Activated CD4-positive, alpha-beta T cell treated with anti-CD3 and anti-CD28 coated beads, Interleukin-2, amount 10 ng/mL, durations not matched to agents 24 days and 14 days (primary cell): ENCODE measurements at places on chromosomes 16 and 17. TPM values are rescaled to one million over a fixed set of nuclear protein-coding genes. Genes with fewer than 3 reads are reported as not detected.
A peak's percentile ranks its signal among the peaks of the same experiment; 100 is the strongest.

OR1F1 gene
- total RNA-seq: not detected in 2 replicates

MYOCD gene
- total RNA-seq: not detected in 2 replicates

CHMP6 gene
- 30.8 and 32.8 TPM in 2 replicates for total RNA-seq

CSNK1D gene
- 137 and 146 TPM in 2 replicates for total RNA-seq

RPL13 gene
- total RNA-seq: 2,234 and 2,296 TPM in 2 replicates

TP53TG3B gene
- total RNA-seq: not detected in 2 replicates

IGSF6 gene
- not detected in 2 replicates for total RNA-seq

DNA sequence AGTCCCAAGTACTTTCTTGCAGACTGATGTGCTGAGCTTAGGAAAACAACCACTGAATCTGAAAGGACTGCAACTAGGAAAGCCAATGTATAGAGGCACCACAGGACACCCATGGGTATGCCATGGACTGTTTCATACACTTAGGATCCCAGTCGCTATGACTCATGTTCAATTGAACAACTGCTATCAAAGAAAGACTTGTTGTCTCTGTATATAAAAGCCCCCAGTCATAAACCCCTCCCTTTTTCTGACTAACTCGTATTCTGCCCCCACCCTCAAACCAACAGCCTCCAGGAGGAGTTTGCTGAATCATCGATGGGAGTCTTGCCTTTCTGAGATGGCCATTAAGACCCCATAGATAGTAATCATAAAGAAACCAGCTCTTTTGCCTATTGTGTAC, 205.4 kb downstream of the ANKFN1 start:
- H3K4me1 ChIP-seq: no peaks in the 10 kb centered on the region
- H3K27me3 ChIP-seq: peaks cover 1% of the 10 kb centered on the region
- DNase-seq: no peak
- no peak overlapping the region for H3K27ac ChIP-seq
- no peak overlapping the region for H3K4me3 ChIP-seq
- no peaks in the 10 kb centered on the region for H3K36me3 ChIP-seq

DNA sequence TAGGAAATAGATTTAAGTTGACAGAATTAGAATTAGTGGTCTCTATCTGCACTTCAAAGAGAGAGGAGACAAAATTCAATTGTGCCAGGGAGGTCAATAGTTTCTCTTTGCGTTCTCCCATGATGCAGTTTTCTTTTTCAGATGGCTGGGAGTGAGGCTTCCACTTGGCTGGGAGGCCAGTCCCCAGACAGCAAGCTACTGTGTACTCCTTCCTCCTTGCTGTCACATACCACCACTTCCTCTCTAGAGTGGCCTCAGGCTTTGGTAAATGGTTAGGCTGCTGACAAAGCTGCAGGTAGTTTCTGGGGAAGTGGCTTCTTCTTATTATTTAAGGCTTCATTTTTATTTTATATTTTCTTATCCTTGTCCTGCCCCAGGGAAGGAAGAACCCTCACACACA, 106.2 kb upstream of the HS3ST4 start:
- H3K27ac ChIP-seq: no peak overlapping the region
- no peaks in the 10 kb centered on the region for H3K4me1 ChIP-seq
- H3K27me3 ChIP-seq: no peaks in the 10 kb centered on the region
- DNase-seq: no peak

GRCh38 chr17:58207451-58207850, 11.6 kb downstream of the MKS1 start:
- no peaks in the 10 kb centered on the region for H3K27me3 ChIP-seq
- no peak overlapping the region for H3K27ac ChIP-seq
- peaks cover 4% of the 10 kb centered on the region for H3K4me1 ChIP-seq
- no peak overlapping the region for H3K4me3 ChIP-seq
- peaks cover 17% of the 10 kb centered on the region for H3K36me3 ChIP-seq

- no peak for DNase-seq
- no peak overlapping the region for H3K4me3 ChIP-seq
- peaks cover 2% of the 10 kb centered on the region for H3K27me3 ChIP-seq
- H3K27ac ChIP-seq: no peak overlapping the region
These were observed 33.6 kb upstream of the APPBP2 start for GRCh38 chr17:60559659-60559994.

DNA sequence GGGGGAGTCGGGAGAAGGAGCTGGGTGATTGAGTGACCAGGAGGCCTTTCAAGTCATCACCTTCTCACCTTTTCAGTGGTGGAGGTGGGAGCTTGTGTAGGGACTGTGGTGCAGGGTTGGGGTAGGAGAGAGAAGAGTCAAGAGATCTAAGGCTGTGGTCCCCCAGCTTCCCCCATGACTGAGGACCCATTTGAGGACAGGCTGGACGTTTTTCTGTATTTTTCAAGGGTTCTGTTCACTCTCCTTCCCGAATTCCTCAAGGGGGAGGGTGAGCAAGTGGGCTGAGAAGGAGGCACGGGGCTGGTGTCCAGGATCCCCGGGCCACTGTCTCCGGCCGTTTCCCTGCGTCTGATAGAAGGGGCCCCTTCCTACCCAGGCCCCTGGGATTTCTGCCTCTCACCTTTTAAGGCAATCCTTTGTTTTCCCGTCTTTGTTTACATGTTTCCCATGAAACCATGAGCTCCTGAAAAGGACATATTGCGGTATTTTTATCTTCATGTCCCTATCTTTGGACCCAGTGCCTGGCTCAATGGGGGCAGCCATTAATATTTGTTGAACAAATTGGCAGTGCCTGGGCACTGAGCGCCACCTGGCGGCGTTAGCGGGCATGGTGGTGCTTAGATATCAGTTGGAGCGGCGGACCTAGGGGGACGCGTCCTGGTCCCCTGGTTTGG, 9.2 kb upstream of the CD300A start:
- DNase-seq: peak; percentile 91
- peaks cover 34% of the 10 kb centered on the region for H3K4me1 ChIP-seq
- peaks cover 11% of the 10 kb centered on the region for H3K27me3 ChIP-seq

DNA sequence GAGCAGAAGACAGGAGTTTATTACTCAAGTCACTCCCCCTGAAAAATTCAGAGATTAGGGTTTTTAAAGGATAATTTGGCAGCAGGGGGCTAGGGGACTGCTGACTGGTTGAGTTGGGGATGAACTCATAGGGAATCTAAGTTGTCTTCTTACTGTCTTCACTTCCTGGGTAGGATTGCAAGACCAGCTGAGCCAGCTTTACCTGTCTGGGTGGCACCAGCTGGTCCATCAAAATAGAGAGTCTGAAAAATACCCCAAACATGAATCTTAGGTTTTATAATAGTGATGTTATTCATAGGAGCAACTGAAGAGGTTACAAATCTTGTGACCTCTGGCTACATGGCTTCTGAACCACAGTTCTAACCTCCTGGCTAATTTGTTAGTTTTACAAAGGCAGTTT, 157.9 kb downstream of the PPM1E start:
- H3K4me3 ChIP-seq: no peak overlapping the region
- no peak for DNase-seq

DNA sequence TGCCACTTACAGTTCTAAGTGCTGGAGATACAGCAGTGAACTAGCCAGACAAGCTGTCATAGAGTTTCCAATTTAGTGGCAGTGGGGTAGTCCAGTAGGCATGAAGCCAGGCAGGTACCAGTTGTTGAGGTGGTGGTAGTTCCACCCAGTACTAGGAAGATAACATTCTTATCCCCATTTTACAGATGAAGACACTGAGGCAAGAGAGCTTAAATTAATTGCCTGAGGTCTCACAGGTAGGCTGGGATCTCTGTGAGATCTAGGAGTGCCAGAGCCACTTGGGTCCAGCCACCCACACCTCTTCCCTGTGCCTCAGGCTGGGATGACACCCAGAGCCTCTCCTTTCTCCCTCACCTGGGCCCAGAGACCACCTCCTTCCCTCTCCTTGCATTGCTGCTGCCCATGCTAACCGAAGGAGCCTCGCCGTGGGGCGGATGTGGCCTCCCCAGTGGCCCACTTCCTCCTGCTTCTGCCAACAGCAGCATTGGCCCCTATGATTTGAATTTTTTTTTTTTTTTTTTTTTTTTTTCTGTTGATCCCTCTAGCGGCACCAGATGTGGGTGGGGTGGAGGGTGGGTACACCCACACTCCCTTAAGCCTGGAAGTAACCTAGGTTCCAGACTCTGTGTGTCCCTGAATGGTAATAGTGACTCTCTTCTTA, 114.0 kb downstream of the PRKCB start:
- peak overlapping the region; percentile 93 for H3K27ac ChIP-seq
- H3K36me3 ChIP-seq: peaks cover 3% of the 10 kb centered on the region
- no peaks in the 10 kb centered on the region for H3K27me3 ChIP-seq
- DNase-seq: peak; percentile 91
- peaks cover 66% of the 10 kb centered on the region for H3K4me1 ChIP-seq

DNA sequence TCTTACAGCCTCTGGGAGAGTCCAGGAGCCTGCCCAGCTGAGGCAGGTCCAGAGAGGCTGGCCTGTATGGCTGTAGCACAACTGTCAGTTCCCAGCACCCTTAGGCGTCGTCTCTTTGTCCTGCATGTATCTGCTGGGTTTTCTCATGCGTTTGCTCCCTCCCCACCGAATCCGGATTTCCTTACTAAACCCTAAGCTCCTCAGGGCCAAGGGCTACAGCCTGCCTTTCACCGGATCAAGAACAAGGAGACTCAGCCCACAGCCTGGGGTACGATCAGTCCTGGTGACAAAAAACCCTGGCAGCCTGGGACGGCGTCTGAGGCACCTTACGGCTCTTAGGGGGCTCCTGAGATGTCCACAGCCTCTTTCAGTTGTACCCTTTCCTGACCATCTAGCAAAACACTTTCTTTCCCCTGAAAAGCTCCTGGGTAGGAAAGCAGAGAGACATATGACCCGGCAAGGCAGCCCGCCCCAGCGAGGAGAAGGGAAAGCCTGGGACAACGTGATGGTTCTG, 12.2 kb downstream of the HIC1 start:
- H3K4me3 ChIP-seq: no peak overlapping the region
- H3K27ac ChIP-seq: peak overlapping the region; percentile 53
- peaks cover 55% of the 10 kb centered on the region for H3K36me3 ChIP-seq

- no peak overlapping the region for H3K4me3 ChIP-seq
- no peaks in the 10 kb centered on the region for H3K27me3 ChIP-seq
- no peaks in the 10 kb centered on the region for H3K4me1 ChIP-seq
- no peaks in the 10 kb centered on the region for H3K36me3 ChIP-seq
These were observed 384.9 kb downstream of the GRIN2A start for GRCh38 chr16:9797306-9797705.

GRCh38 chr17:9142772-9143494, 121.6 kb downstream of the NTN1 start:
- DNase-seq: no peak
- no peaks in the 10 kb centered on the region for H3K4me1 ChIP-seq
- H3K4me3 ChIP-seq: no peak overlapping the region
- no peaks in the 10 kb centered on the region for H3K36me3 ChIP-seq
- no peaks in the 10 kb centered on the region for H3K27me3 ChIP-seq

- H3K4me3 ChIP-seq: peak overlapping the region; percentile 67
- peaks cover 74% of the 10 kb centered on the region for H3K4me1 ChIP-seq
- H3K27ac ChIP-seq: peak overlapping the region; percentile 96
- H3K27me3 ChIP-seq: no peaks in the 10 kb centered on the region
These were observed 27.1 kb downstream of the CDH13 start for GRCh38 chr16:82653550-82654511.

GRCh38 chr17:47077576-47077975, 98.5 kb upstream of the RPRML start:
- H3K4me1 ChIP-seq: peaks cover 11% of the 10 kb centered on the region
- no peak overlapping the region for H3K4me3 ChIP-seq
- no peaks in the 10 kb centered on the region for H3K27me3 ChIP-seq
- H3K36me3 ChIP-seq: peaks cover 17% of the 10 kb centered on the region
- no peak overlapping the region for H3K27ac ChIP-seq

DNA sequence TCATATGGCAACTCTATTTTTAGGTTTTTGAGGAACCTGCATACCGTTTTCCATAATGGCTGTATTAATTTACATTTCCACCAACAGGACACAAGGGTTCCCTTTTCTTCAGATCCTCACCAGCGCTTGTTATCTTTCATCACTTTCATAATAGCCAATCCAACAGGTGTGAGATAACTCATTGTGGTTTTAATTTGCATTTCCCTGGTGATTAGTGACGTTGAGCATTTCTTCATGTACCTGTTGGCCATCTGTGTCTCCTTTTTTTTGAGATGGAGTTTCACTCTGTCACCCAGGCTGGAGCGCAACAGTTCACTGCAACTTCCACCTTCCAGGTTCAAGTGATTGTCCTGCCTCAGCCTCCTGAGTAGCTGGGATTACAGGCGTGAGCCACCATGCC, 36.2 kb upstream of the ABCC3 start:
- no peaks in the 10 kb centered on the region for H3K27me3 ChIP-seq
- no peaks in the 10 kb centered on the region for H3K4me1 ChIP-seq
- no peaks in the 10 kb centered on the region for H3K36me3 ChIP-seq

- no peak for DNase-seq
- H3K27me3 ChIP-seq: no peaks in the 10 kb centered on the region
- H3K4me3 ChIP-seq: no peak overlapping the region
- H3K4me1 ChIP-seq: no peaks in the 10 kb centered on the region
- H3K36me3 ChIP-seq: peaks cover 4% of the 10 kb centered on the region
These were observed 170.4 kb downstream of the IRX3 start for GRCh38 chr16:54116124-54116655.

DNA sequence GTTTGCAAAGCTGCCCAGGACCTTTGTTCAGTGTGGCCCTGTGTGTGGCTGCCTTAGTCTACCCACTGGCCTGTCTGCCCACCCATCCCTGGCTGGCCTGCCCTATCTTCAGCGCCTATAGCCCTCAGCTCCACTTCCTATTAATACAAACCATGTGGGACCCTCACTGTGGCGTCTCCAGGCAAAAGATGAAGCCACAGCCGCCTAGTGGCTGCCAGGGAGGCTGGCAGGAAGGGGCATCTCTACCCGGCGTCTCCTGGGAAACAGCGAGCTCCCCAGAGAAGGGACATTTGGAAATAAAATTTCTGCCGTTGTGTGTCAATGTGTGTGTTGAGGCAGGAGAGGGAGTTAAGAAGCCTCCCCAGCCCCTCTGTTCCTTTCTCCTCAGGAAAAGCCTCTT, 31.5 kb downstream of the NEUROD2 start:
- peaks cover 3% of the 10 kb centered on the region for H3K4me1 ChIP-seq
- H3K36me3 ChIP-seq: peaks cover 13% of the 10 kb centered on the region
- H3K27me3 ChIP-seq: peaks cover 9% of the 10 kb centered on the region
- H3K4me3 ChIP-seq: no peak overlapping the region

GRCh38 chr17:68718465-68718864, 117.3 kb upstream of the FAM20A start:
- no peak overlapping the region for H3K4me3 ChIP-seq
- no peak for DNase-seq
- H3K36me3 ChIP-seq: no peaks in the 10 kb centered on the region
- H3K4me1 ChIP-seq: no peaks in the 10 kb centered on the region

DNA sequence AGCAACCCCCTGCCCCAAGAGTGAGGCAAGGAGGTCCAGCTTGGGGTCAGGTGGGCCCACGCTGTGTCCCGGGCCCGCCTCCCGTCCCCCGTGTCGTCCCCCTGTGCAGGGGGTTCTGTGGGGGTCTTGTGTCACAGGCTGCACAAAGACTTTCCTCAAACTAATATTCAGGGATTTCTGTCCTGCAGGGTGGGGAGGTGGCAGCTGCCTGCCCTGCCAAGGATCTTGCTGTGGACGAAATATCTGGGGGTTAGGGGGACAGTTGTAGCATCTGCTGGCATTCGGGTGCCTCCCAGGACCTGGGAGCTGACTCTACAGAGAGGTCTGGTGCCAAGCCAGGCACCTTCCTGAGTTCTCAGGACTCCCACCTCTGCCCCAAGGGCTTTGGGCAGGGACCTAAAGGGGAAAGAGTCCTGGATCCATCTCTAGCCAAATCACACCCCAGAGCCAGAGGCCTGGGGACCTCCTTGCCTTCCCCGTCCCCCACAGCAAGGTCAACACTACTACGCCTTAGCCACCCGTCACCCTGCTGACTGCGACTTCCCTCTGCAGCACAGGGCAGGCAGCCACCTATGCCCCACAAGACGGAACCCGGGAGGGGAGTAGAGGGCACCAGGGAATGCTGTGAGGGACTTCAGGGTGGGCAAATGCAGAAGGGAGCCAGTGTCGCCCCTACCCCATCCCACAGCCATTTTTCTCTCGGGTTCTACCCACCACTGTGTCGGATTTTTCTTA, 59.3 kb downstream of the TMEM132E start:
- H3K27ac ChIP-seq: no peak overlapping the region
- H3K4me3 ChIP-seq: no peak overlapping the region
- DNase-seq: no peak
- H3K27me3 ChIP-seq: peaks cover 31% of the 10 kb centered on the region
- H3K36me3 ChIP-seq: no peaks in the 10 kb centered on the region
